Foreskin fibroblast (primary cell): ENCODE measurements at places on chromosomes 4 and X.

DNA sequence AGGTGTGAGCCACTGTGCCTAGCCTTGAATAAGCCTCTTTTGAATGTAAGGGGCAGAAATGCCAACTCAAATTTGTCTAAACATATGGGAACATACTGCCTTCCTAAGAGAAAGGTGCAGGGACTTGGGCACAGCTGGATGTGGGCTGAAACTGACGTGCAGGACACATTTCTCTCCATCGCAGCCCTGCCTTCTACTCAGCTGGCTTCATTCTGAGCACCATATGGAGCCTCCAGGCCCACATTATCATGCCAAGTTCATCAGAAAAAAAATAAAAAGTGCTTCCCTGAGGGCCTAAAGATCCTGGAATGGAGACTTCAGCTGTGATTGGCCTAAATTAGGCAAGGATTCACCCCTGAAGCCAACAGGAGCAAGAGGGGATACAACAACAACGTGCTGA lies 386.2 kb downstream of the RAB28 start:
- DNase-seq: no peak

GRCh38 chrX:84709987-84710386 lies 207.7 kb upstream of the HDX start:
- DNase-seq: no peak

GRCh38 chrX:77009691-77010090 lies 437.5 kb upstream of the FGF16 start:
- peak; percentile 4 for DNase-seq

GRCh38 chrX:53494436-53494835 lies 60.3 kb upstream of the HSD17B10 start:
- DNase-seq: peak; percentile 70

DNA sequence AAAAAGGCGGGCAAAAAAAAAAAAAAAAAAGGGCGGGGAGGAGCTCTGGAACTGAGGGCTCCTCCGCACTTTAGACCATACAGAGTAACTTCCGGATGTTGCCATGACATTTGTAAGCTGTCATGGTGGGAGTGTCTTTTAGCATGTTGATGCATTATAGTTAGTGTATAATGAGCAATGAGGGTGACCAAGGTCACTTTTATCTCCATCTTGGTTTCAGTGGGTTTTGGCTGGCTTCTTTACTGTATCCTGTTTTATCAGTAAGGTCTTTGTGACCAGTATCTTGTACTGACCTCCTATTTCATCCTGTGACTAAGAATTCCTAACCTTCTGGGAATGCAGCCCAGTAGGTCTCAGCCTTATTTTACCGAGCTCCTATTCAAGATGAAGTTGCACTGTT lies 193.4 kb downstream of the UGT8 start:
- DNase-seq: no peak

DNA sequence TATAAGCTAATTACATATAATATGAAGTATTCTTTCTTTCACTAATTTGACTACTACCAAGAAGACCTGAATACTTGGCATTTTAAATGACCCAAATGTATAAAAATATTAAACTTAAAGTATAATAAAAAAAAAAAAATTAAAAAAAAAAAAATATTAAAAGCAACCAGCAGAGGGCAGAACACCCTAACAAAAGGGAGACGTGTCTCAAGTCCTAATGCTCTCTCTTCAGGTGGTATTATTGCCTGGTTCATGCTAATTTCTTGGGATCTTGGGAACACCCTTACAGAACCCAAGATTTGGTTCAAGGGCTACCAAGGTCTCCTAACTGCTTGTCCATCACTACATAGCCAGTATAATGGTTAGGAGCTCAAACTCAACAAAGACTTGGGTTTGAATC lies 754.8 kb downstream of the RAB28 start:
- peak; percentile 26 for DNase-seq

GRCh38 chr4:184007891-184008290 lies 102.8 kb downstream of the STOX2 start:
- DNase-seq: no peak

- DNase-seq: no peak
Measured at GRCh38 chr4:105234582-105234981, 87.9 kb downstream of the TET2 start.

DNA sequence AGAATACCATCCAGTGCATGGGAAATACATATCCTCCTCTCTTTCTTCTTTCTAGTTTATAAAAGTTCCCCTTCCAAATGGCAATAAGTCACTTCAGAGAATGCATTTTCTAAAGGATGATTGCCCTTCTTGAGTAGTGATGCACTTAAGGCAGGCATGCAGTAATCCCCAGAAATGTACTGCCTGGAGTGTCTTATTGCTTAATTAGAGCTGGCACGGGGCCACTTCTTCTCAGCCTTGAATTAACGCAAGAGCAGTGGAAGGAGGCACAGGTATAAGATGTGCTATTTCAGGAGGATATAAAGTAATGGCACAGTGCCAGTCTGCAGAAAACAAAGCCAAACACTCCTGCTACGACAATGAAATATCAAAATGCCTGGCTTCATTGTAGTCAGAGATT lies 371.4 kb upstream of the FAM241A start:
- DNase-seq: no peak

DNA sequence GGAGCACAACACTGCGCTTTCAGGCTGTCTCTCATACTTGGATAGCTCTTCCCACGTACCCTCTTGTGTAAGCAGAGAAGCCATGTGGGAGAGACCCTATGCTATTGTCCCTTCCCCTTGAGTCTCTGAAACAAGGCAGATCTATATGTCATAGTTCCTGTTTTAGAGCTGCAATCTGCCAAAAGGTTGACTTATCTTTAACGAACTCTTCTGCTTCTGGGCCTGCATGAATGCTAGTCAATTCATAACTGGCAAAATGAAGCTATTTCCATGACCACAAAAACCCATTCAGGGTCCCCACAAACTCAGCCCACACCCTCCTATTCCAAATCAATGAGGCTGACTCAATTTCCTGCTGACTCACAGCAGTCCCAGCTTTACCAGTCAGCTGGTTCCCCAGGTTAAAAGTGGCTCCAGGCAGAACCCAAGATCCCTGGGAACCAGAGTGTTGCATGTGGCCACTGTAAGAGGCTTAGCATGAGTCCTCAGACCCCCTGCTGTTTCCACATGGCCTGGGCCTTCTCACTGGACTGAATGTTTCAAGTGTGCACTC lies 25.3 kb upstream of the SOD3 start:
- DNase-seq: peak; percentile 91

DNA sequence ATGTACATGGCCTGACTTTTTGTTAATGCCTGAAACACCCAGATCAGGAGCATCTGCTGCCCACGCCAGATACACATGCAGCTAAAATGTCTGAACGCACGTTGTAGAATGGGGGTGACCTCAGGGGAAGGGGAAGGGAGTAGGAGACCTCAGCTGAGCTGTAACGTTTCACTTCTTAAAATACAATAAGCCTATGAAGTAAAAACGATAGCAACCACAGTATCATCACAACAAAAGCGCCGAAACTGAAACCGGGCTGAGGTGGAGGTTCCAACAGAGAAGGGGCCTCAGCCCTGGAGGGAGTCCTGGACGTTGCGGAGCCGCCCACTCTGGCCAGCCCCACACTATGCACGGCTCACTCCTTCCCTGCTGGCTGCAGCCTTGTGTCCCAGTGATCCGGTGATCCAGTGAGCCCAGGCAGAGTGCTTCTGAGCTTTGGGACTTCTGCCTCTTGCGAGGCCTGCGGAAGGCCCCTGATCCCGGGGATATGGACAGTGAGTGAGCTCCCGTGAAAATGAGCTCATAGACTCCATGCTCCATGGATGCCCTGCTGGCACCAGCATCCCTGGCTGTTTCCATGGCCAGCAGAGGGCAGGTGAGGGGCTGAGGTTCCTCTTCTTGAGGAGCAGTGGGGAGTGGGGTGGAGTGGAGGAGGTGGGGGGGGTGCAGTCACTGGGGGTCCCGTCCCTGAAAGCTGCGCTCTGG lies 52.0 kb downstream of the HMX1 start:
- no peak for DNase-seq

- DNase-seq: no peak
Measured at GRCh38 chrX:55342533-55343501, 78.1 kb upstream of the PAGE3 start.

DNA sequence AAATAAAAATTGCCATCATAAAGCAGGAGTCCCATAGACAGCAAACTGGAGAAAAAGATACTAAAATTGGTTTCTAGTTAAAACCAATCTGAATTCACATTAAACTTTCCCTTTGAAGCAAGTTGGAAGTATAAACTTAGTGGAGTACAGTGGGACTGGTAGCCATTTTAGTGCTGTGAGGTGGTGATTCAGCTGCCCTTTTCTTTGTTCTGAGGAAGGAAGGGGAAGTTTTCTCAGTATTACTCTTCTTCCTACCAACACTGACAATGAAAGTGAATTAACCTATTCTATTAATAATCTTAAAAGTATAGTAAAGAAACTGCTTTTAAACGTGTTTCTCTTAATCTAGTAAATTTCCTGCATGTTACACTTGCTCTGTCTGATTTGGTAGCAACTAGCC lies 36.7 kb downstream of the SLC9A6 start:
- DNase-seq: no peak

GRCh38 chrX:15214588-15214987 lies 55.3 kb downstream of the ASB9 start:
- no peak for DNase-seq

GRCh38 chr4:187075514-187075913 lies 351.9 kb upstream of the FAT1 start:
- DNase-seq: no peak
